ENCODE measurements at places on chromosomes 12 and 14. TPM values are rescaled to one million over a fixed set of nuclear protein-coding genes. Genes with fewer than 3 reads are reported as not detected.
A peak's percentile ranks its signal among the peaks of the same experiment; 100 is the strongest.

DNA sequence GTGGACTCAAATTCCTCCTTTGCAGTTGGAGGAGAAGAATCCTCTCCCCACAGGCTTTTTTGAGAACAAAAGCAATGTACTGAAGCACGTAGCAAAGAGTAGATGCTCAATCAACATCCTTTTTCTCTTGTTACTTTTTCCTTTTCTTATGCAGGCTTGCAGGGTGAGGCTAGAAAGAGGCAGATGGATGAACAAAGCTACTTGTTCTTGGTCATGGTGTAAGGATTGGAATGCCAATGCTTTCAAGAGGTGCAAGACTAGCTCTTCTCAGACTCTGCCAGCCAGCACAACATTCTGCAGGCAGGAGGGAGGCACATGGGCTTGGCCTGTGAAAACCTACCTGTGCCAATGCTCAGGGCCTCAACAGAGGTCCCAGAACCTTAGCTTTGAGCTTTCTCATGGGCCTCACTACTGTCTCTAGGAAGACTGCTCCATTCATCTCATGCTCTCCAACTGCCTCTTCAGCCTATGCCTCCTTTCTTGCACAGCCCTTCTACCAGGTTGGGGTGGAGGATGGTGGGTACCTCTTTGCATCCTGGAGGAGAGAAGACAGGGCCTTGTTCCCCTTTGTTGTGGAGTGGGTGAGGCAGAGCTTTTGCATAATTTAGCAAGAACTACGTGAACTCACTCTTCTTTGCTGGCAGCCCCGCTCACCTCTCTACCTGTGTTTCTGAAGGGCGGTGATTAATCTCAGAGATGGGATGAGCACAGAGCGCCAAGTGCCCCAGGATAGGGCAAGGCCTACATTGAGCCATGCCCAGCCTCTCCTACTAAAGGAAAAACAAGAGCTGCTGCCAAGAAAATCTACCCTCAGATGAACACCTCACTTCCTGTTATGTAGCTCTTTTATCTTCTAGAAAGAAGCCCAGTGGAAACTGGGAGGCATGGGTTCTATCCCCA lies 1119.7 kb downstream of the VRK1 start:
- no peak overlapping the region for H3K4me3 ChIP-seq
- peaks cover 4% of the 10 kb centered on the region for H3K4me1 ChIP-seq
- no peaks in the 10 kb centered on the region for H3K27me3 ChIP-seq
- H3K27ac ChIP-seq, result no peak overlapping the region

GRCh38 chr12:64080319-64081007 lies 141.6 kb downstream of the KICS2 start:
- no peaks in the 10 kb centered on the region for H3K36me3 ChIP-seq
- peak overlapping the region; percentile 82 for H3K27ac ChIP-seq
- H3K4me1 ChIP-seq, result peaks cover 49% of the 10 kb centered on the region
- no peaks in the 10 kb centered on the region for H3K27me3 ChIP-seq
- peak overlapping the region; percentile 2 for H3K4me3 ChIP-seq
- no peak for DNase-seq

- no peak for DNase-seq
- no peak overlapping the region for H3K4me3 ChIP-seq
- no peaks in the 10 kb centered on the region for H3K4me1 ChIP-seq
- H3K27ac ChIP-seq, result no peak overlapping the region
- H3K27me3 ChIP-seq, result no peaks in the 10 kb centered on the region
Observed at GRCh38 chr12:8054816-8055215, 11.3 kb downstream of the C3AR1 start.

DNA sequence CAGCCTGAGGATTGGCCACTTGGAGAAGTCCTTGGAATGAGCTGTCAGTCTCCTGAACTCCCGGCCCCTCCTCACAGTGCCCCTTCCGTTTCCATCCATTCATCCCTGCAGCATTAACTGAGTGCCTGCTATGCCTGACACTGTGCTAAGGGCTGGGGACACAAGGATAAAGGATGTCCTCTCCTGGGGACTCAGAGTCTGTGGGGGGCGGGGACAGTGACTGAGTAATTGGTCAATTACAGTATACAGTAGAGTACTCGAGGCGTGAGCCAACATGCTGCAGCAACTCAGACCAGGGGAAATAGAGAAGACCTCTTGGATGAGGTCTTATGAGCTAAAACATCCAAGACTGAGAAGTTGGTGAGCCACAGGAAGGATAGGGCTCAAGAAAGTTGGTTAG lies 43.4 kb upstream of the PWP1 start:
- no peak overlapping the region for H3K4me3 ChIP-seq
- no peak overlapping the region for H3K27ac ChIP-seq
- no peaks in the 10 kb centered on the region for H3K4me1 ChIP-seq
- no peak for DNase-seq
- no peaks in the 10 kb centered on the region for H3K27me3 ChIP-seq

GRCh38 chr12:119363037-119363436 lies 28.5 kb downstream of the CCDC60 start:
- H3K4me1 ChIP-seq, result no peaks in the 10 kb centered on the region
- H3K4me3 ChIP-seq, result no peak overlapping the region
- no peak overlapping the region for H3K27ac ChIP-seq
- no peak for DNase-seq
- H3K27me3 ChIP-seq, result no peaks in the 10 kb centered on the region
- no peaks in the 10 kb centered on the region for H3K36me3 ChIP-seq

GRCh38 chr12:57222286-57223190 lies 5.9 kb downstream of the NXPH4 start:
- H3K36me3 ChIP-seq, result no peaks in the 10 kb centered on the region
- H3K4me3 ChIP-seq, result no peak overlapping the region
- peaks cover 86% of the 10 kb centered on the region for H3K27me3 ChIP-seq
- H3K4me1 ChIP-seq, result peaks cover 26% of the 10 kb centered on the region
- H3K27ac ChIP-seq, result no peak overlapping the region
- DNase-seq, result no peak

GRCh38 chr14:33764876-33765650 lies 185.8 kb downstream of the EGLN3 start:
- no peaks in the 10 kb centered on the region for H3K36me3 ChIP-seq
- H3K27me3 ChIP-seq, result no peaks in the 10 kb centered on the region
- H3K4me1 ChIP-seq, result peaks cover 6% of the 10 kb centered on the region
- no peak overlapping the region for H3K27ac ChIP-seq
- no peak overlapping the region for H3K4me3 ChIP-seq

GRCh38 chr12:51910168-51910567 lies 2.9 kb downstream of the ACVRL1 start:
- peak; percentile 45 for DNase-seq
- no peak overlapping the region for H3K27ac ChIP-seq
- peak overlapping the region; percentile 11 for H3K4me3 ChIP-seq
- H3K4me1 ChIP-seq, result peaks cover 83% of the 10 kb centered on the region

DNA sequence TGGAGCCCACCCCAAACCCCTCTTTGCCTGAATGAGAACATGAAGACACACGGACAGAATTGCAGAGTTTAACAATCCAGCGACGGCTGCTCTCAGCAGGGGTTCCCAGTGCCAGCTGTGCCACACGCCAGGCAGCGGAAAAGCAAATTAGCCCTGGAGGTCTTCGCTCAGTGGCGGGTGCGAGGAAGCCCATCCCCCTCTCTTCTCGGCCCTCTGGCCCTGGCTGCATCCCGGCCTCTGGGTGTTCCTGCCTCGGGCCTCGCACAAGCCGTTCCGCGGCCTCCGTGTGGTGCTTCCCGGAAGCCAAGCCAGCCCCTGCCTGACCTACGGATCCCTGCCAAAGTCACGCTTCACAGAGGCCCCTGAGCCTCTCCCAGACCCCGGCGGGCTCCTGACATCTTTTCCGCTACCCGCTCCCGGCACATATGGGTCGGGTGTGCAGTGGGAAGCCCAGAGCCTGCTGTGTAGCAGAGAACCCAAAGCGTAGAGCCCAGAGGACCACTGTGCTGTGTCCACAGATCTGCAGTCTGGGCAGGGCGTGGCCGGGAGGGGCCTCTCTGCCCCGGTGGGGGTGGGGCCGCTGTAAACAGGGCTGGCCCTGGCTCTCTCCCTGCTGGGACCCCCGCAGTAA lies 70.7 kb upstream of the GALNT9 start:
- H3K36me3 ChIP-seq, result no peaks in the 10 kb centered on the region
- peaks cover 92% of the 10 kb centered on the region for H3K27me3 ChIP-seq
- H3K27ac ChIP-seq, result no peak overlapping the region
- H3K4me1 ChIP-seq, result no peaks in the 10 kb centered on the region
- no peak overlapping the region for H3K4me3 ChIP-seq
- DNase-seq, result peak; percentile 38

- H3K27me3 ChIP-seq, result no peaks in the 10 kb centered on the region
- peak overlapping the region; percentile 81 for H3K4me3 ChIP-seq
- H3K27ac ChIP-seq, result peak overlapping the region; percentile 45
- peaks cover 8% of the 10 kb centered on the region for H3K36me3 ChIP-seq
- DNase-seq, result no peak
Observed at GRCh38 chr14:75430526-75430925, 2.7 kb downstream of the JDP2 start.

- no peaks in the 10 kb centered on the region for H3K27me3 ChIP-seq
- no peak overlapping the region for H3K27ac ChIP-seq
- no peak for DNase-seq
- H3K4me1 ChIP-seq, result no peaks in the 10 kb centered on the region
- H3K36me3 ChIP-seq, result no peaks in the 10 kb centered on the region
Observed at GRCh38 chr14:42869681-42870080, 1263.0 kb downstream of the LRFN5 start.

- H3K36me3 ChIP-seq, result no peaks in the 10 kb centered on the region
- H3K27ac ChIP-seq, result no peak overlapping the region
- no peak for DNase-seq
- H3K4me3 ChIP-seq, result no peak overlapping the region
- peaks cover 19% of the 10 kb centered on the region for H3K27me3 ChIP-seq
Observed at GRCh38 chr12:51839310-51839947, 9.1 kb downstream of the FIGNL2 start.

- H3K4me1 ChIP-seq, result no peaks in the 10 kb centered on the region
- no peak overlapping the region for H3K27ac ChIP-seq
- DNase-seq, result no peak
- H3K36me3 ChIP-seq, result no peaks in the 10 kb centered on the region
- H3K4me3 ChIP-seq, result no peak overlapping the region
Observed at GRCh38 chr14:79325557-79325956, 885.7 kb downstream of the DIO2 start.

GRCh38 chr14:21405097-21405496 lies 21.3 kb upstream of the SUPT16H start:
- no peaks in the 10 kb centered on the region for H3K27me3 ChIP-seq
- DNase-seq, result no peak
- H3K4me3 ChIP-seq, result no peak overlapping the region
- H3K4me1 ChIP-seq, result no peaks in the 10 kb centered on the region
- H3K27ac ChIP-seq, result no peak overlapping the region

DNA sequence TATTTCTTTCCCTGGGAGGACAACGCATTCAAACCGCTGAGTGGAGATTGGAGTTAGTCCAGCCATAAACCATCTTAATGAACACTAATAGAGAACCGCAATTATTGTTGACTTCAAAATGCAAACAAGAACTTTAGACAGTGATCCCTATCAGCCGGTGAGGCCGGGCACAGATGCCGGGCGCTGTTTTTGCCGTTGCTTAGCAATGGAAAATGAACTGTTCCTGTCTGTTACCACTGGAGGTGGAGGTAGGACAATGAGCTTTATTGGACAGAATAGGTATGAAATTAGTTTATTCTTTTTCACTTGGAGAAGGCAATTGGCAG lies 216.8 kb downstream of the TTC8 start:
- peak overlapping the region; percentile 42 for H3K4me3 ChIP-seq
- no peaks in the 10 kb centered on the region for H3K27me3 ChIP-seq
- peak overlapping the region; percentile 82 for H3K27ac ChIP-seq
- no peaks in the 10 kb centered on the region for H3K36me3 ChIP-seq

DNA sequence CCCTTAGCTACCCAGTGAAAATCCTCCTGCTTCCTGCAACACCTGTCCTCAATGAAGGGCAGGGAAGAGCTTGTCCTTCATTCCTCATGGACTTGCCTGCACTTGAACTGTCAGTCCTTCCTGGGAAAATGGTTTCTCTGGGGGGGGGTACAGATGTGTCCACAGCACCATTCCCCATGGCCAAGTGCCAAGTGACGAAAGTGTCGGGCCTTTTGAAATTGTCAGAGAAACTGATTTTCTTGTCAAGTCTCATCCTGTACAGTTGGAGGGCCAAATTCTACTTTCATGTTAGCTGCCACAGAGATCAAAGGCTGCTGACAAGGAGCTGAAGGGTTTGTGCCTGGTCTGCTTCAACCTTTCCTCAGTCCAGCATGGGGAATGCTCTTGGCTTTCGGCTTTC lies 179.5 kb upstream of the PARP11 start:
- no peak overlapping the region for H3K4me3 ChIP-seq
- no peaks in the 10 kb centered on the region for H3K36me3 ChIP-seq
- DNase-seq, result no peak
- H3K27me3 ChIP-seq, result no peaks in the 10 kb centered on the region
- H3K4me1 ChIP-seq, result no peaks in the 10 kb centered on the region

- DNase-seq, result no peak
- no peak overlapping the region for H3K27ac ChIP-seq
- no peak overlapping the region for H3K4me3 ChIP-seq
Observed at GRCh38 chr12:58363971-58364370, 422.6 kb downstream of the ATP23 start.

DNA sequence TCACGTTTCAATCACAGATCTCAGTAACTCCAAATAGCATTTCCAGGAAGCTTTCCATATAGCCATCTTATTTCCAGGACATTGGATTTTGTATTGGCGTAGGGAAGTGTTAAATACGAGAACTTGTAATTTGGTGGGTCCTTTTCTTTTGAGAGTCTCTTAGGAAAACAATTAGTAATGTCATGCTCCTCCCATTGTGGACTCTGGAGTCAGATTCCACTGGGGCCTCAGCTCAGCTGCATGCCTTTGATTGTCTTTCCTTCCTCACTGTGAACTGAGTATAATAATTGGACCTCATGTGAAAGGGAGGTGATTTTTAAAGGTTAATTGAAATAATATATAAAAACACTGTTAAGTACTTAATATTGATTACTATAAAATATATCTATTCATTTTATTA lies 462.6 kb downstream of the NPAS3 start:
- no peaks in the 10 kb centered on the region for H3K27me3 ChIP-seq
- DNase-seq, result no peak
- no peaks in the 10 kb centered on the region for H3K36me3 ChIP-seq
- no peak overlapping the region for H3K27ac ChIP-seq

DNA sequence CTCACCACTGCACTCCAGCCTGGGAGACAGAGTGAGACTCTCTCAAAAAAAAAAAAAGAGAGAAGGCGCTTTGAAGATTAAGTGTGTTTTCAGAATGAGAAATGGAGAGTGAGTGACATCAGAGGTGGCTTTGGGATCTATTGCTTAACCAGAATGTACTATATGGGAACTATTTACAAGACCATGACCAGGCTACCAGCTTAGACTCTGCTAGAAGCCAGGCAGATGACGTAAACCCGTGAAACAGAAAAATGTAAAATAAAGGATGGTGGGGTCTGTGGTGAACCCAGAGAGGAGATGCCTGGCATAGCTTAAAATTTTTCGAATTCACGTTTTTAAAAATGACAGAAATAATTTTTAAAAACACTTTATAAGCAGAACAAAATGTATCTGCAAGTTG lies 82.0 kb downstream of the IFT43 start:
- no peak overlapping the region for H3K27ac ChIP-seq
- no peak for DNase-seq
- no peak overlapping the region for H3K4me3 ChIP-seq
- no peaks in the 10 kb centered on the region for H3K4me1 ChIP-seq
- H3K36me3 ChIP-seq, result peaks cover 43% of the 10 kb centered on the region

The DCN gene
- 589 TPM for total RNA-seq

The NFE2 gene
- total RNA-seq, result 1.4 TPM

The LTBR gene
- 297 TPM for total RNA-seq

The CLEC9A gene
- total RNA-seq, result not detected

The L2HGDH gene
- 6.8 TPM for total RNA-seq

The DPY19L2 gene
- 1.9 TPM for total RNA-seq

All from suprapubic skin (tissue), 4 donors.